ENCODE measurements at places on chromosomes 16 and 17.

- DNase-seq: no peak
These were observed 449.5 kb upstream of the CDH5 start for GRCh38 chr16:65916995-65917394.

DNA sequence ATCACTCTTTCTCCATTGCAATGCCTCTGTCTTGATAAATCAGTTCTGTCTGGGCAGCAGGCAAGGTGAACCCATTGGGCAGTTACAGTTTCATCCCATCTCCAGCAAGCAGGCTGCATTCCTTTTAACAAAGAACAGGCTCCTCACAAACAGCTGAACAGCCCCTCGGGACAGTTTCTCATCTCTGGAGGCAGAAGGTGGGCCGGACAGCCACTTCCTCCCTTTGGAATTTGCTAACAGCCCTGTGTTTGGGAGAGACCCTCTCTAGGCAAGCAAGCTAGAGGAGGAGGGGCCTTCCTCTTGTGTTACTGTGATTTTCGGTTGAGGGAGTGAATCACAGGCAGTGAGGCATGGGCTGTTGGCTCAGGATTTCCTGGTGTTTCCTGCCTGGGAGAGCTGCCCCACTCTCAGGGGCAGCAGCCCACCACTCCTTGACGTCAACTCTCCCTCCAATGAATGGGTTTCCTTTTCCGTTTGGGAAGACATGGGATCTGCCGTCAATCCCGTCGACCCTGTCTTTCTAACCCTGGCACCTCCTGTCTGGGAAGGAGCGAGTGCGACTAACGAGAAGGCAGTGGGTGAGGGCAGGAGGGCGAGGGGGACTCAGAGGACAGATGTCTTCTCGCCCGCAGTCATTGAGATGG is 3.7 kb upstream of the PGS1 start:
- DNase-seq: peak; percentile 45

DNA sequence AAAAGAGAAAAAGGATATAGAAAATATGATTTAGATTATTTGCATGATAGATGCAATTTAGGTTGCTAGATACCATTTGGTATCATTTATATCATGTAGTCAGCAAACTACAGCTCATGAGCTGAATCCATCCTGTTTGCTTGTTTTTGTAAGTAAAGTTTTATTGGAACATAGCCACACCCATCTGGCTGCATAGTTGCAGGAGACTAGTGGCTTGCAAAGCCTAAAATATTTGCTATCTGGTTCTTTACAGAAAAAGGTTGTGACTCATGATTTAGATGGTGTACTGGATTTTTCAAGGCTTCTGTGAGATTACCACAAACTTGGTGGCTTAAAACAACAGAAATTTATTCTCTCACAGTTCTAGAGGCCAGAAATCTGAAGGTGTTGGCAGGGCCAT is 49.9 kb downstream of the MAP2K4 start:
- no peak for DNase-seq

- DNase-seq: peak; percentile 16
These were observed 38.7 kb upstream of the FOXJ1 start for GRCh38 chr17:76179496-76180467.

DNA sequence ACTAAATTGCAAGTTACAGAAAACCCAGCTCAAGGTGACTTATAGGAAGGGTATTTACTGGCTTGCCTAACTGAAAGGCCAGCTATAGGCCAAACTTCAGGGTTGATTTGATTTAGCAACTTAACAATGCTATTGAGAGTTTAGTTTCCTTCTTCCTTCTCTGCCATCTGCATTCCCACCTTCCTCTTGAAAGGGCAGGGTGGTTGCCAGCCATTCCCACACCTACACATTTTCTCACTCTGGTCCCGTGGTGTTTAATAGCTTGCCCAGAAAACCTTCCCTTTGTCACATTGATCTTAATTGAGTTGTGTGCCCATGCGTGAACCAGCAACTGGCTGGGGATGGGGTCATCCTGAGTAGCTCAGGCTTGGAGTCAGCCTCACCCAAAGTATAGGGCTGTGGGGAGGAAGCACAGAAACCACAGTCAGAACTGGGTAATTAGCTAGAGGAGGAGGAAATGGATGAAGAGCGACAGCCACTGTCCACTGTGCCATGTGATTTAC is 194.7 kb downstream of the SPECC1 start:
- DNase-seq: peak; percentile 86

DNA sequence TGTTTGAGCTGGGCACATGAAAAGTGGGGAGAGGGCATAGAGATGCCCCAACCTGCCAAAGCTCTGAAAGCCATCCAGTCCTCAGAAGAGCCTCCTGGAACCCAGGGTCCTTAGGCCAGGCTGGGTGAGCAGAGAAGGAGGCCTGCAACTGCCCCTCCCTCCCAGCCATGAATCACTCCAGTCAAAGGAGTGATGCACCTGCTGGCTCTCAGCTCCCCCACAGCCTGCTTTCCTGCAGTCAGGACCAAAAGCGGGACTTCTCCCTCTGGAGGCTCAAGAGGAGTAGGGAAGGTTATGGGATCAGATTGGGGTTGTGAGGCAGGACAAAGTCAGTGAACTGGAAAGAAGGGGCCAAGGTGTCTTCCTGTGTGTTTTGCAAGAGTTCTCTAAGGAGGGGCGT is 145.6 kb downstream of the TMEM132E start:
- no peak for DNase-seq

- DNase-seq: no peak
These were observed 46.0 kb upstream of the TBX2 start for GRCh38 chr17:61353615-61354014.

DNA sequence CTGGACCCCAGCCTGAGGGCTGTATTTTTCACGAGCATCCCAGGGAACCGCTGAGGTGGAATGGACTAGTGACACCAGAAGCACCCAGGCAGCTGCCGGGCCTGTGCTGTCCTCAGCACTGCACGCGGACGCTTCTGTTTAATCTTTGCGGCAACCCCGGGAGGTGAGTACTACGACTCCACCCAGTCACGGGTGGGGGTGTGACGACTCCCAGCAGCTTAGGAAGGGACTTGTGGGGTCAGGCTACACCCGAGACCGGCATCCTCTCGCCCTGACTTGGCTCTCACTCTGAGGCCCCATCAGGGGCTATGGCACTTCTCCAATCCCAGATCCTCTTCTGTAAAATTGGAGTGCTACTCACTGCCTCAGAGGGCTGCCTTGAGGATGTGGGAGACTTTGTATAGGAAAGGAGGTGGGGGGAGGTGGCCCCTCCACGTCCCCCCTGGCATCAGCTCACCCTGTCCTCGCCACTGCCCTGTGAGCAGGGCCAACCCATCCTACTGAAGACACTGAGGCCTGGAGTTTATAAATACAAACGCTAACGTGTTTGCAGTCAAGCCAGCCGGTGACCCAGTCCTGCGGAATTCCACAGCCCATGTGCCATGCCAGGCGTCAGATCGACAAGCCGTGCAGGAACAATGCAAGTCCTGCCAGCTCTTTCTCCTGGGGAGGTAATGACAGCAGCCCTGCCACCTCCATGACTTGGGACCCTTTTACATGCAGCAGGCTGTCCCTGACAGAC is 44.4 kb downstream of the PPL start:
- no peak for DNase-seq
